Activated T-cell treated with anti-CD3 and anti-CD28 coated beads, Interleukin-2, amount 50 U/mL, for 48 hours (primary cell): ENCODE measurements at places on chromosomes 13 and 19.
A peak's percentile ranks its signal among the peaks of the same experiment; 100 is the strongest.

DNA sequence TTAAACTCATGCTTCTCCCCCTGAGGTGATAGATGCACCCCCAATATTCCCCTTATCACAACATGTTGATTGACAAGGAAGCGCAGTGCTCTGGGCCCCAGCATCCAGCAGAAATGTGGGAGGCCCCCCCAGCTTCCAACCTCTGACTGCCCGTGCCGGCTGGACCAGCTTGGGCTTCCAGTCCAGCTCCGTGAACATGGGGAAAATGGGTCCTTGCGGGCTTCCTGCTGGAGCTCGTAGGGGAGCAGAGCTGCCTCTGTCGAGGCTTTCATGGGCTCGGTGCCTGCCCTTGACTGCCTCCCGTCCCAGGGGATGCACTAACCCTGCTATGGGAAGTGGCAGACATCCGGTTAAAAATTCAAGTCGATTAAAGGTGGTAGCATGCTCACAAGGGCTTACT, 188.9 kb downstream of the COL4A1 start:
- DNase-seq = no peak

- peak; percentile 80 for DNase-seq
Measured at GRCh38 chr19:55638864-55639359, 1.9 kb upstream of the ZNF580 start.

- no peak for DNase-seq
Measured at GRCh38 chr13:37338726-37339385, 233.4 kb upstream of the CSNK1A1L start.

- DNase-seq = no peak
Measured at GRCh38 chr19:33344573-33344925, 29.0 kb upstream of the CEBPG start.

GRCh38 chr19:53521373-53522202, 16.4 kb upstream of the ZNF331 start:
- no peak for DNase-seq

GRCh38 chr13:108527844-108528243, 101.6 kb upstream of the MYO16 start:
- no peak for DNase-seq

- peak; percentile 78 for DNase-seq
Measured at GRCh38 chr13:40206241-40207000, 460.0 kb downstream of the FOXO1 start.
